ENCODE measurements at places on chromosomes 3 and 15.

DNA sequence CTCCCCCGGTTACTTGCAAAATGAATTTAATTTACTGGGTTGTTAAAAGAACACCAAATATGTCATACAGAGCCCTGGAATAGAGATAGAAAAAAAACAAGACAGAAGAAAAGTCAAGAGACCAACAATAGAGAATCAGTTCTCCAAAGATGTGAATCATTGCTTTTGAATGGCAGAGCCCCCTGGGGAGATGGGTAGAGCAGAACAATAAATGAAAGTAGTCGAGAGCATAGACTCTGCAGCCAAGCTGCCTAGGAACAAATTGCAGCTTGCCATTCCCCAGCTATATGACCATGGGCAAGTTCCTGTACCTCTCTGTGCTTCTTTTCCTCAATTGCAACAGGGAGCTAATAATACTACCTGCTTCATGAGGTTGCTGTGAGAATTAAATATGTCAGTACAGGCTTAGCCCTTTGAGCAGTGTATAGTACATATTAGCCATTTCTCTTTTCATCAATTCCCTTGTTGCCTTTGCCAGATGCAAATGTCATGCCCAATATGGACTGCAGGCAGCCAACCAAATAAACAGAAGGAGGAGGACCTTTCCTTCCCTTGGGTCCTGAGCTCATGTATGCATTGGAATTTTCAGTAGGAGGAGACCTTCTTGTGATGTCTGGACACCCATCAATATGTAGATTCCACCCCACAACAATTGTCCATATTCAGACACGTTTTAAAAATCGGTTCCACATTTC, 25.0 kb upstream of the BFSP2 start:
- DNase-seq, result no peak

GRCh38 chr3:18419232-18419631, 5.9 kb downstream of the SATB1 start:
- DNase-seq, result no peak

GRCh38 chr3:134136604-134137003, 106.9 kb upstream of the SLCO2A1 start:
- no peak for DNase-seq

DNA sequence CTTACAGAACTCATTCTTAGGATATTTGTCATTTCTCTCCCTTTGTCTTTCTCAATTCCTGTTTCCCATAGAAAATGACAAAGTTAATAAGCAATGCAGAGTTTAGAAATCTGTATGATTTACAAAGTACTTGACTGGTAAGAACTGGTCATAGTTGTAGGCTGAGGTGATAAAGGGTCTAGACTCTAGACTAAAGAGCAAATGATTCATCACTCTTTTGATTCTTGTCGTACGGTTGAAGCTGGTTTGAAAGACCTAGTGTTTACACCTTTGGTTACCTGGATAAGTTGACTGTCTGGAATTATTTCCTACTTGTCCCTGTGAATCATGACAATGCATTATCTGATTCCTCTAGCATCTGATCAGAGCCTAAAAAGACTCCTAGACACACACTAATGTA, 58.9 kb upstream of the TP63 start:
- DNase-seq, result no peak

DNA sequence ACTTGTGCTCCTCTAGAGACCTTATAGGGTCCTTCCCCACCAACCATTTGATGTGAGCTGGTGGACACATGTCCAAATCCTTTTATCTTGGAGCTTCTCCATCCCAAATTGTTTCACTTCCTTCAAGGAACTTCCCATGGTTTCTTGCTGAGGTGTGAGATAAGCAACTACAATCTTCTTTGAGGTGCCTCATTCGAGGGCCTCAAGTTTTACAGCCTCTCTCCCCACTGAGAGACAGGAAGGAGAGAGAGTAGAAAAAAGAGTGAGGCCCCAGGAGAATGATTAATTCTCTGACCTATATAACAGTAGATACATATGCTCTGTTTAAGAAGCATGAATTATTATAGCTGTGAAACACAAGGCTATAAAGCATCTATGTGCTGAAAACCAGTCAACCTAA, 70.5 kb downstream of the SUMF1 start:
- DNase-seq, result no peak

- no peak for DNase-seq
Measured at GRCh38 chr3:51673802-51674654, 3.0 kb downstream of the TEX264 start.

Data from T47D (cell line).